ENCODE measurements at places on chromosomes 7 and 10.

DNA sequence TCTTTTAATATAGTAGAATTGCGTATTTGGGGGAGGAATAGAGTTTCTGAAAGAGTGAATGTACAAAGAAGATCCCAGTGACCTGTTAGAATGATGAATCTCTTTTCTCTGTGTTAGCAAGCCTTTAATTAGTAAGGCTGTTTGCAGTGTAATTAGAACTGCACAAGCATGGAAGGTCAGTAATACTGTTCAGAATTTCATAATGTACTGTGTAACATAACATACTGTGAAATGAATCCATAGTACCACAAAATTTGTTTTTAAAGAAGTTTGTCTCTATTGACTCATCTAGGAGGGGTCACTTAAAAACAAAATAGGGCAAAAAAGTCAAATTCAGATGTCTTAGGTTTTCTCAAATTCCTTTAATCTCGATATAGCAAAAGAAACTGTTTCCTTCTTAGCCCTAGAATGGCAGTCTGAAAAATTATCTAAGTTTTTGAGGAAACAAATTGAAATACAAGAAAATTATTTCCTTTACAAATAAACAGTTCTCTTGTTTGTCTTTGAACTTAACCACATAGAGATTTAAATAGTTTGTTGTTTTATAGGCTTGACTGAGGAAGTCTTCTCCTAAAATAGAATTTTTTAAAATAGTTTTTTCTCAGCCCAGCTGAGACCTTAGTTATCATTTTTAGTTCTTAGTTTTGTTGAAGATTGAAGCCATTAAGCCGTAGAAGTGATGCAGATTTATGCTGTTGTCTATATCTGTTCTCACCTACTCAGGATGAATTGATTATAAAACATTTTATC is 12.5 kb downstream of the ADK start:
- DNase-seq: no peak

- DNase-seq: peak; percentile 35
These were observed 64.5 kb downstream of the PDIA4 start for GRCh38 chr7:148963583-148964482.

DNA sequence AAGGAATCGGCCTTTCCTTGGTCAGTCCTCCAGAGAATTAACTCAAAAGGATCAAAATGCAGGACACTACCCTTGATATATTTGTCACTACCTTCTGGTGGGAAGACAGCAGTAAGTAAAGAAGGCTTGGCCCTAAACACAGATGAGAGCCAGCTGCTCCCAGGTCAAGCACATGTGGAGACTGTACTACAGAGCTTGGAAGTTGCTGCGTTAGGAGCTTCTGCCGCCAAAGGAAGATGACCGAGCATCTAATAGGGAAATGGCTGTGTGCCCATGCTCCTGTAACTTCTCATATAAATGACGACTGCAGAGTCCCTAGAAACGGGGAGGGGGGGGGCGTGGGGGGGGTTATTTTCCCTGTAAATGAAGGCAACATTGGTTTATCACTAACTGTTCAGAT is 59.0 kb downstream of the PODXL start:
- no peak for DNase-seq

GRCh38 chr10:77565590-77566023 is 72.0 kb downstream of the KCNMA1 start:
- DNase-seq: no peak

DNA sequence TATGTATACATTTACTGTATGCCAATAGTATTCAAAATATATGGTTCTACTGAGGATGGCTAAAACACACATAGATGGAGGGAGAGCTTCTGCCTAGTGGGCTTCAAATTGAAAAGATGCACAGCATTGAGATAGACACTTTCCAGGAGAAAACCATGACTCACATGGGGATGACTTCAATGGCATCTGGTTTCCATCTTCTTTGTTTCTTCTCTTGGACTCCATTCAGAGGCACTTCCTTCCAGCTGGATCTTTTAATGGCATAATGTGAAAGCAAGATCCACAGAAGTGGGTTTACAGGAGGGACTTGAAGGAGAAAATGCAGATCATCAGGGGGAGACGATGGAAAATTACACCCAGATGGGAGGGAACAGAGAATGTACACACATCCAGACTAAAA is 84.9 kb downstream of the ZNF365 start:
- no peak for DNase-seq

GRCh38 chr10:17123961-17124360 is 5.7 kb downstream of the CUBN start:
- no peak for DNase-seq

- peak; percentile 55 for DNase-seq
These were observed 3.9 kb upstream of the IQUB start for GRCh38 chr7:123538189-123538714.

DNA sequence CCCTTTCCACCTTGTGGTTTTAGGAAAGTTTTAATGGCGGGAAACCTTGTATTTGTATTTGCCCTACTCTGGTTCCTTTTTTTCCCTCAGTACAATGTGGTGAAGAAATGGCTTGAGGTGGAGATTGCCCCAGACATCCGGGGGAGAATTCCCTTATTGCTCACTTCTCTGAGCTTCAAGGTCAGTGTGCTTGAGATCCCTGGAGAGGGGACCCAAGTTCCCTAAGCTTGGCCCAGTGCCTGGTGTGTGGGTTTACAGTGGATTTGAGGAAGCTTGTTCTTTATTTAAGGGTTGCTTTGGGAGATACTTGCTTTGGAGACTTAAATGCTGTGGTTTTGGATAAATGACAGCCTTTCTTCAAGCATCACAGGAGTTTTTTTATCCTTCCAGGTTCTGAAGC is 18.3 kb downstream of the CALHM2 start:
- DNase-seq: no peak

- peak; percentile 82 for DNase-seq
These were observed 5.9 kb upstream of the ANKRD7 start for GRCh38 chr7:118218413-118219156.

DNA sequence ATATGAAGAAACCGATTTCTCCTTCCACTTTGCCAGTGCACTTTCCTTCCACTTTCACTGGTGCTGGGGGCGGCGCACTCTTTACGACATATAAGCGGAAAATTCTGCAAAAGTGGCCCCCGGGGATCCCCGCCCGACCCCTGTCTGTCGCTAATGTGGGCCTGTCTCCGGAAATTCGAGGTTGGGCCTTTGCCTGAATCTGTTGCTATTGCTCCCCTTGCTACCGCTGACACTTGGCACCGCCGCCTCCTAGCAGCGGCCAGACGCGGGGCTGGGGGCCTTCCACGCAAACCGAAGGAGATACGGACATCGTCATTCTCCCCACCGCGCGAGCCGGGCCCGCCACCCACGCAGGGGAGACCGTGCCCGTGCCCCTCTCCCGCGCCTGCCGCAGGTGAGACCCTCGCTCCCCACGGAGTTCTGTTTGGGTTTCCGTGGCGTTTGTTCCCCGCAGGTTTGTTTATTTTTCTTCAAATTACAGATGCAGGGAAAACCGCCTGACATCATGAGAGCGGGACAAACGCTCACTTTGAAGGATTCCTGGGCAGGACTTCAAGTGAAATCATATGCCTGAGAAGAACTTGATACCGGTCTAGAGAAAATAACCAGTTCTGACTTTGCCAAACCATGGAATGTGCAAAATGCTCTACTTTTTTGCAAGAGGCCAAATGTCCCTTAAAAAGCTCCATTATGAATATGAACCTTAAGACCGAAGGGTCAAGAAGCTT is 5.0 kb downstream of the TWIST1 start:
- no peak for DNase-seq

- DNase-seq: no peak
These were observed 147.9 kb upstream of the LYZL1 start for GRCh38 chr10:29140991-29141390.

GRCh38 chr10:90675621-90676020 is 182.2 kb downstream of the HTR7 start:
- no peak for DNase-seq

DNA sequence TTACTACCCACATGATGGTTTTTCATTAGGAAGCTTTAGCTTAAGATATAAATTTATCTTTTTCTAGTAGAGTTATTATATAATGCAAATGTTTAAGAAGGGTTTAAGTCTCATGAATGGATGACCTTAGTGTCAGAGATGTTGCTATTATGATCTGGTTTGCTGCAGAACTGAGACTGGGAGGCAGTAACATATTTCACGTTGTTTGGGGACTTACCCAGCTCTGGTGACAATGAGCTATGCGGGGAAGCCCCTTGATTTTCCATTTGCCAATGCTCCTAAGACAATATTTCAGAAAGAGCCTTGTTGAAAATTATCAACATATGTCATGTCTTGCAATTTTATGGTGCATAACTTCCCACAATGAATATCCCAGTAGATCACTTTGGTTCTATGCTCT is 754.6 kb downstream of the REEP3 start:
- DNase-seq: no peak

- no peak for DNase-seq
These were observed 30.2 kb upstream of the ERCC6 start for GRCh38 chr10:49569031-49569631.

- DNase-seq: no peak
These were observed 396.5 kb upstream of the MKI67 start for GRCh38 chr10:128522551-128523308.

- peak; percentile 78 for DNase-seq
These were observed 621 bp downstream of the P4HA1 start for GRCh38 chr10:73096041-73096448.

- no peak for DNase-seq
These were observed 683.2 kb upstream of the IGFBP3 start for GRCh38 chr7:46604241-46604661.

GRCh38 chr7:135537905-135538304 is 19.8 kb upstream of the NUP205 start:
- no peak for DNase-seq

DNA sequence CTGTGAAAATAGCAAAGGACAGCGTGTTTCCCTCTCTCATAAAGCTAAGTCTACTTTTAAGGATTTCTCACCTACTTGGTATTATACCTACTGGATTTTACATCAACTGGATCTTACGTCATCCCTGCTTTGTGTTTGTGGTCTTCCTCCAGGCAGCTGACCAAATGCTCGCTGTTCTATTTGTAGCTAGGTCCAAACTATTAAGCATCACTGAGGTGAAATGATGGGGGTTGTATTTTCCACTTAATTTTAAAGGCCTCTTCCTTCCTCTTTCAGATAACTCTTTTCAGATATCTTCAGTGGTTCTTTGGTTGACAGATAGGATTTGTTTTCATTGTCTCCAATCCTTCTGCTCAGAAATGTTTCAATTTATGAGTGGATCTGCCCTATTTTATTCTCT is 169.7 kb downstream of the RNLS start:
- DNase-seq: no peak

GRCh38 chr7:81690251-81690650 is 79.6 kb downstream of the HGF start:
- DNase-seq: no peak

- DNase-seq: no peak
These were observed 15.6 kb upstream of the CHST3 start for GRCh38 chr10:71948496-71949067.

GRCh38 chr7:128022631-128023532 is 8.4 kb downstream of the LRRC4 start:
- DNase-seq: no peak

GRCh38 chr10:113511419-113511818 is 41.4 kb upstream of the HABP2 start:
- DNase-seq: no peak

DNA sequence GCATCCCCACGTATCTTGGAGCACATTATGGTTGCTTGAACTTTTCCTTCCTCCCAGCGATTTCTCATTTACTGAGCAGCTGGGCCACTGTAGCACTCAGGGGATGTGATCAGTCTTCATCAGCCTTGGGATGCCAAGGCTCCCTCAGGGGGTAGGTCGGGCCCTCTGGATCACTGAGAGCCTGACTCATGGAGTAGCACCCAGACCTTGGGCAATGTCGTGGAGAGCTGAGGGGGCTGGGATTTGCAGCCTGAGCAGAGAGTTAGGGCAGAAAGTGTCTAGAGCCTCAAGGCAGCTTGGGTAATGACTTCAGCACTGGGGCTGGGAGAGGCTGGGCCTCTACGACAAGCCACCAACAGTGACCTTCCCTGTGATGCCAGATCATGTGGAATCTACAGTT is 86.5 kb upstream of the CXCL12 start:
- no peak for DNase-seq

GRCh38 chr10:78688901-78689583 is 379.7 kb upstream of the ZMIZ1 start:
- no peak for DNase-seq

GRCh38 chr7:11786186-11786585 is 45.8 kb downstream of the THSD7A start:
- no peak for DNase-seq

- DNase-seq: no peak
These were observed 993.4 kb downstream of the TYW1 start for GRCh38 chr7:67990003-67990402.

DNA sequence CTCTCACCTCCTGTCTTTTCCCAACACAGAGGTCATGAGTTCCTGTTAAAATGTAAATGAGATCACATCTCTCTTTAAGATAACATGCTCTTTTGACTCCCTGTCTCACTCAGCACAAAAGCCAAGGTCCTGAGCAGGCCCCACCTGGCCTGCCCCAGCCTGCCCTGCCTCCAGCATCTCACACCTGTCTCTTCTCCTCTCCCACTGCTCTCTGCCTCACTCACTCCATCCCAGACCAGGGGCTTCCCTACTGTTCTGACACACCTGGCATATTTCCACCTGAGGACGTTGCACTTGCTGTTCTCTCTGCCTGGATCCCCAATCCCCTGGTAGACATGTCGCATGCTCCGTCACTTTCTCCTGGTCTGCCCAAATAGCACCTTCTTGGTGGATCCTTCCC is 285.0 kb upstream of the ZMIZ1 start:
- DNase-seq: no peak

DNA sequence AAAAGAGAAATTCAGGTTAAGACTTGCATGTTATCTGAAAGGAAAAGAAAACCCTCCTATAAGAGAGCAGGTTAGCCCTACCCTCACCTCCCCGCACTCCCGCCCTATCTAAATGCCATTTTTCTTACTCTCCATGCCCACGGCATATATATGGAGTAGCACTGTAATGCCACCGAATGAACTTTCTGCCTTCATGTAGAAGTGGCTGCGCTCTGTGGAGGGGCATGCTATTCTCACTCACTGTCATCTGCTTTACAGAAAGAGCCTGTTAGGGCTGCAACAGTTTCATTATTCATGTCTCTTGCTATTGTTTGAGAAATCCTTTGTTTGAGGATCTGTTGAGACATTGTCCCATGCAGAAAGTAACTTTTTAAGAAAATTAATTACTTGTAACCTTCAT is 1190.6 kb downstream of the SORCS1 start:
- DNase-seq: no peak
